ENCODE measurements at places on chromosomes 11 and 22. TPM values are rescaled to one million over a fixed set of nuclear protein-coding genes. Genes with fewer than 3 reads are reported as not detected.

SPON1 gene
- not detected for total RNA-seq

OR2AG1 gene
- total RNA-seq = not detected

LIF gene
- total RNA-seq = 0.27 TPM

MTFP1 gene
- total RNA-seq = 30.1 TPM

ZNF195 gene
- total RNA-seq = 32.5 TPM

INPP5J gene
- total RNA-seq = 0.29 TPM

PDE2A gene
- total RNA-seq = 12.1 TPM

SLC29A2 gene
- 0.27 TPM for total RNA-seq

C11orf98 gene
- 44.0 TPM for total RNA-seq

PTPRCAP gene
- total RNA-seq = 0.93 TPM

RNF26 gene
- 7.7 TPM for total RNA-seq
